Iris pigment epithelial cell (primary cell): ENCODE measurements at places on chromosomes 5 and 9.

DNA sequence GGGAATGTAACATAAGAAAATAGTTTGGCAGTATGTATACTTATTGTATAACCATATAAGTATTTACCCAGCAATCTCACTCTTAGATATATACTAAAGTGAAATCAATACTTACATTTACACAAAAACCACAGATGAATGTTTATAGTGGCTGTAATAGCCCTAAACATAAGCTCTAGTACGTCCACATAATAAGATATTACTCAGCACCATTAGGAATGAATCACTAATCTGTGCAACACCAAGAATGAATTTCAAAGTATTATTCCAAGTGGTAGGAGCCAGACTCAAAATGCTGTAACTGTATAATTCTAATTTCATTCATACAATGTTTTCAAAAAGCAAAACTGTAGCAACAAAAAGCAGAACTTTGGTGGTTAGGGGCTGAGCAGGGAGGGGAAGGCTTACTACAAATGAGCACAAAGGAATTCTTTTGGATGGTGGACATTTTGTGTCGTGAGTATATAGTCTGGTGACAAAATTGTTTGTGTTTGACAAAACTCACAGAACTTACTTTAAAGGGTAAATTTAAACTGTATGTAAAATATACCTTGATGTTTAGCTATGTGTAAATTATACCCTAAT, 11.9 kb upstream of the C5orf46 start:
- DNase-seq: peak; percentile 72

GRCh38 chr9:129798973-129799372, 4.0 kb upstream of the TOR1B start:
- DNase-seq: peak; percentile 61

GRCh38 chr5:143229426-143229895, 174.0 kb downstream of the NR3C1 start:
- no peak for DNase-seq

- no peak for DNase-seq
Observed at GRCh38 chr9:114482593-114482992, 22.7 kb downstream of the WHRN start.

GRCh38 chr9:33049680-33050361, 24.7 kb downstream of the DNAJA1 start:
- DNase-seq: no peak

DNA sequence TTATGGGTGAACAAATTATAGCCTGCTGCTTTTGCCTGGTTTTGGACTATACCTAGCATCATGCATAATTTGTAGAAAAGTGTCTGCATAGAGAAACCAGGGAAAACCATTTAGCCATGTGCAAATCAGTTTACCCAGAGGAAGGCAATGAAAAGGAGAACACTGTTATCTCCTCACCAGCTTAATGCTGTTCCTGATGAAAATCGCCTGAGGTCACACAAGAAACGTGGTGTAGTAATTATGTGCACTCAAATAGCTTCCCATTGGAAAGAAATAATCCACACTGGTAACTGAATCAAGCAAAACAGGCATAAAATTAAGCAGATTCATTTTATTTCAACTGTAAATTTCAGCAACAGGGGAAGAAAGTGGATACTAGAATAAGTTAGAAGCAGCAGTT, 51.7 kb upstream of the FAM240B start:
- no peak for DNase-seq

DNA sequence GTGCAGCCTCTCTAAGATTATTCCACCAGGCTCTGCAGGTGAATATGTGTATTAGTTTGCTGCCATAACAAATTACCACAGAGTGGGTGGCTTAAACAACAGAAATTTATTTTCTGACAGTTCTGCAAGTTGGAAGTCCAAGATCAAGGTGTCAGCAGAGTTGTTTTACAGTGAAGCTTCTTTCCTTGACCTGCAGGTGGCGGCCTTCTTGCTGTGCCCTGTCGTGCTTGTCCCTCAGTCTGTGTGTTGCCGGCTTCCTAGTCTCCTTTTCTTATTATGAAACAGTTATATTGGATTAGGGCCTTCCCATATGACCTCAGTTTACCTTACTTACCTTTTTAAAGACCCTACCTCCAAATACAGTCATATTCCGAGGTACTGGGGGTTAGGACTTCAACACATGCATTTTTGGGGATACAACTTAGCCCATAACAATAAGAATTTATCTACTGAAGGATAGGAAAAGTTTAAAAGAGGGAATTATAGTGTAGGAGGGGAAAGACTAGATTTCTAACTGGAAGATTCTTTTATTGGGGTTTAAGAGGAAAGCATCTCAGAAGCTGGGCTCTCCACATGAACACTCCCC, 97.4 kb downstream of the OSTF1 start:
- peak; percentile 47 for DNase-seq

DNA sequence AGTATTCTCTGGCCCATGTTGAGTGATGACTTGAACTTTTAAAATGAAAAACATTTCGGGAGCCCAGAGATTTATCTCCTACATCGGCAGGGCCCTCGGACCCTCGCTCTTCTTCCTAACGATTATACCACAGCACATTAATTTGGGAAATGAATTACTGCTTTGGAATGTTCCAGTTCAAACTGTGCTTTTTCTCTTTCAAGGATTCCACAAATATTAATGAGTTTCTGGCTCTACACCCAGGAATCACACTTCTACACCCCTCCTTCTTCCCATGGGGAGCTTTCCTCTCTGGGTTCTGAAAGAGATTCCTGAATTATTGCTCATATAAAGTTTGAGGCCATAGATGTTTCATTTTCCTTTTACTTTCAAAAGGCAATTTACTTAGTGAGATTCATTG, 41.2 kb downstream of the NSG2 start:
- no peak for DNase-seq

GRCh38 chr5:66742083-66742895, 146.1 kb downstream of the MAST4 start:
- DNase-seq: no peak

DNA sequence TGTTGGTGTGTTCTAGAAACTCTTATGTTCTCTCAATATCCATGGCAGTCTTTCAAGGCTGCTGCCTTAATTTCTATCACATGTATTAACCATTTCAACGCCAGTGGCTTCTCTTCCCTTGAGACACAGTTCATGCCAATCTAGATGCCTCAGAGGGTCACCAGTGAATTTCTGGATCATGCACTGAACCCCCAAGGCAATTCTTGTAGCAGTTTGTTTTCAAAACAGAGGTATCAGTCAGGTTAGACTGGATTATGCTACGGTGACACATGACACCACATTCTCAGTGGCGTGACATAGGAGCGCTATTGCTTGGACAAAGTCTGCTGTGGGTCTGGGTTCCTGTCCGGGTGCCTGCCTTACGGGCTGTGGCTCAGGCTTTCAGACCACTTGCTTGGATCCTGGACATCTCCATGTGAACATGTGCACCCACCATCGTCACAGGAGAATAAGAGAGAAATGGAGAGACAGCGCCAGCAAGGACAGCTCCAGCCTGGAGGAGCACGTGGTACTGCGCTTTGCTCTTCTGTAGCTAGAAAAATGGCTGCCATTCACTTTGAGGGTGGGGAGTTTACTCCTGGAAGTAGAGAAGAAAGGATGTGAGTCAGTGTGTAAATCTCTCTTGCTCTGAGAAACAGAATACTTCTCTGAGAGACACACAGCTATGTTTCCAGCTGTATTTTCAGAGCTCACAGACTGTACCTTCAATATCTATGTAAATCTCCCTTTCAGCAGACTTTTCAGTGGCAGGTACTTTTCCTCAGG, 329.3 kb upstream of the ADCY2 start:
- DNase-seq: no peak
